Stimulated activated CD4-positive, alpha-beta T cell treated with anti-CD3 and anti-CD28 coated beads, Interleukin-2, amount 100 ng/mL, for 24 hours (primary cell): ENCODE measurements at places on chromosomes 4 and X.

DNA sequence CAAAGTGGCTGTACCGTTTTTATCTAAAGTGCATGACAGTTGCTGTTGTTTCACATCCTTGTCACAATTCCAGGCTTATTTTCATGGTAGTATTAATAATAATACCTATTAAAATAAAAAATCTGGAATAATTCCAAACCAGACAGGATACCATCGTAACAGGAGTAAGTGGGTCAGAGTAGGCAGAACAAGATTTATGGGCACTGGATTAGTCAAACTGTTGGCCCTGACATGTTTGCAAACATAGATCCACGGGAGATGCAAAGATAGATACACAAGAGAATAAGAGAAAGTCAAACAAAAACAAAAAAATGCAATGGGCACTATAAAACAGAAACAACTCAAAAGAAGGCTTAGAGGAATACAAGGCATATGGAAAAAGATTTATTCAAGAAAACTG lies 449.5 kb upstream of the HS3ST1 start:
- no peak for DNase-seq

DNA sequence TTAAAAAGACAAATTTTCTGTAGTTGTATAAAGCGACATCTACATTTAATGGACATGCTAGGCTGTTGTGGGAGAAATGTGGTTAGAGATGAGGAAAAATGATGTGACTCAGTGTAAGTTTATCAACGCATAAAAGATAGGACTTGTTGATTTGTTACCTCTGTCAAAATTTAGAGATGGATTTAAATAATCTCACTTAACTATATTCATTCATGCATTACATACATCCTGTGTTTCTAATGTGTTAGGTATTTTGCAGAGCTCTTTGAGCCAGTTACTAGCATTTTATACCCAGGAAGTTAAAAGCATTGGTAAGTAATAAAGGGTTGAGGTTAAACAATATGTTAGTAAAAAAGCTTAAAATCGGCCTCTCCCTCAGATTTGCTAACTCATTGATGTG lies 34.3 kb downstream of the METAP1 start:
- no peak for DNase-seq

- no peak for DNase-seq
These were observed 52.3 kb downstream of the TMPRSS11B start for GRCh38 chr4:68193194-68193593.

DNA sequence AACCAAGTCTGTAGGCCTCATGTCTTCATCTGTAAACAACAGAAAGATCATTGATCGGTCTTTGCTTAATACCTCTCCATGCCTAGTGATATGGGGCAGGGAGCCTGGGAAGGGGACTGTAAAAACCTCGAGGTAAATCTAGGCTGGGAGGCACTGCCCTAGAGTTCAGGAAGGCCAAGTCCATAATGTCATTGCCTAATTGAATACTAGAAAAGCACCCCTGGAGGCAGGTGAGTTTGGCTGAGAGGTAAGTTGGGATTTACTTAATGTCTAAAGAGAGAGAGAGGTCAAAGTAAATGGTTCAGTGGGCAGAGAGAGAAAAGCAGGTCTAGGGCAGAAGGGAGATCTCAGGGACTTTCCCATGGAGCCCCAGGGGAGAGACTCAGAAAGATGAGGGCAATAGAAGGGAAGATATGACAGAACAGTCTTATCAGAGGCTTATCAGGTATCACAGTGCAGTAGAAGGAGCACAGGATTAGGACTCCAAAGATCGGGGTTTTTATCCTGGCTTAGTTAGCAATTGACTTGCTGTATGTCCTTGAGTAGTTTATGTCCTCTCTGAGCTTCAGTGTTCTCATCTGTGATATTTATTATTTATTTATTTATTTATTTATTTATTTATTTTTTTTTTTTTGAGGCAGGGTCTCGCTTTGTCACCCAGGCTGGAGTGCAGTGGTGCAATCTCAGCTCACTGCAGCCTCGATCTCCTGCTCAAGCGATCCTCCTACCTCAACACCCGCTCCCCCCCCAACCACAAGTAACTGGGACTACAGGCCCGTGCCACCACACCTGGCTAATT lies 85.2 kb downstream of the SLC16A2 start:
- DNase-seq, result no peak

DNA sequence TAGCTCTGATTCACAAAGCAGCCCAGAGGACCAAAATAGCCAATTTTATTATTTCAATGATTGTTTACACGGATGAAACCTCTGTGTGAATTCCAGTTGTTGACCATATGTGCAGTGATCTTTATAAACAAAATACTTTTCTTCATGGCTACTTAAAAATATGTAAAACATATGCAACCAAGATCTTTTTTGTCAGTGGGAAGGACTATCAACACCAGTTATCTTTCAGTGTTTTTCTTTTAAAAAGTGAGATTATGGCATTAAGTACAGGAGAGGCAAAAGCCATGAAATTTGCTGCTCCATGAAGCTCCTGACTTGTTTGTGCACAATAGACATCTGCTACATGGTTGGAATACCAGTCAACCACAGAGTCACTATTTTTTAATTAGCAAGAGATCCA lies 184.4 kb downstream of the DKK2 start:
- DNase-seq, result no peak

- DNase-seq, result no peak
These were observed 25.4 kb upstream of the EREG start for GRCh38 chr4:74339501-74339900.

DNA sequence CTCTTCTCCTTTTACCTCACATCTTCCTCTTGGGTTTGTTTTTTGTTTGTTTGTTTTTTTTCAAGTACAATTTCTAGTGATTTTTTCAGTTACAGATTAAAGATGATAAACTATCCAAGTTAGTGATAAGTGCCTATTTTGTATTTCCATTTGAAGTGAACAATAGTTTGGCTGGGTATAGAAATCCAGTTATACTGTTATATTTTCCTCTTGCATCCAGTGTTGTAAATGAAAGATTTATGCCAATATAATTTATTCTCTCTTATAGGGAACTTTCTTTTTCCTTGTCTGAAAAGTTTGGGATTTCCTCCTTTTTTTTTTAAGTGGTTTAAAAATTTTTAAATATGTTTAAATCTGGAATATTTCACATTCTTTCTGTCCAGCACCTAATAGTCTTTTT lies 169.4 kb downstream of the CPEB2 start:
- DNase-seq, result no peak
